ENCODE measurements at places on chromosomes 7 and 10.

DNA sequence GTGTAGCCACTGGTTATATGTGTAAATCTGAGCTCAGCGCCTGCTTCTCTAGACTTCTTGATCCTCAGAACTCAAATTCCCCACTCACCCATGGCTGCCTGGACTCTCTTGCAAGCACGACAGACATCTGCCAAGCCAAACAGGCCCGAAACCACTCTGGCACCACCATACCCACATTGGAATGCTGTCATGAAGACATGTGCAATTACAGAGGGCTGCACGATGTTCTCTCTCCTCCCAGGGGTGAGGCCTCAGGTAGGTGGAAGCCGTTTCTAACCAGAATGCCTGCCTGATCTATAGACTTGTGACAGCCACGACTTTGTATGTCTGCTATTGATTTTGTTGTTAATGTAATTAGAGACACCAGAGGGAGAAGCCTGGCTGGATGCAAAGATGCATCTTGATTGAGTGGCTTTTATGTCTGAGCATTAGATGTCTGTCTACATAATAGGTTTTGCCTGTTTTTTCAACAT lies 4.0 kb downstream of the BAMBI start:
- no peak for DNase-seq

GRCh38 chr7:12062062-12062461 lies 149.0 kb upstream of the TMEM106B start:
- DNase-seq, result no peak

DNA sequence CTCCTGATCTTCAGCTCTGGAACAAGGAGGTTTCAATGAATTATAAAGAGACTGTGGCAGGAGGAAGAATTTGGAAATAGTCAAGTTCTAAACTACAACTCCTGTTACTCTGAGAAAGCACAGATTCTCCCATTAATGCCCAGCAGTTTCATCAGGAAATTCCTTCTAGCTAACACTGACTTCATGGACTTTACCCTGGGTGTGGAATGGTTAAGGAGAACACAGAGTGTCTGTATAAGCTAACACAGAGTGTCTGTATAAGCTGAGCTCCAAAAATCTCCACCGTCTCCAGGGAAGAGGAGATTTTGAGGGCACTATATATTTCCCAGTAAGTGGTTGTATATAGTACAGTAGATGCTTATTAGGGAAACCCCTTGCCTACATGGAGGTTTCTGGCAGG lies 675.5 kb downstream of the XPNPEP1 start:
- no peak for DNase-seq

DNA sequence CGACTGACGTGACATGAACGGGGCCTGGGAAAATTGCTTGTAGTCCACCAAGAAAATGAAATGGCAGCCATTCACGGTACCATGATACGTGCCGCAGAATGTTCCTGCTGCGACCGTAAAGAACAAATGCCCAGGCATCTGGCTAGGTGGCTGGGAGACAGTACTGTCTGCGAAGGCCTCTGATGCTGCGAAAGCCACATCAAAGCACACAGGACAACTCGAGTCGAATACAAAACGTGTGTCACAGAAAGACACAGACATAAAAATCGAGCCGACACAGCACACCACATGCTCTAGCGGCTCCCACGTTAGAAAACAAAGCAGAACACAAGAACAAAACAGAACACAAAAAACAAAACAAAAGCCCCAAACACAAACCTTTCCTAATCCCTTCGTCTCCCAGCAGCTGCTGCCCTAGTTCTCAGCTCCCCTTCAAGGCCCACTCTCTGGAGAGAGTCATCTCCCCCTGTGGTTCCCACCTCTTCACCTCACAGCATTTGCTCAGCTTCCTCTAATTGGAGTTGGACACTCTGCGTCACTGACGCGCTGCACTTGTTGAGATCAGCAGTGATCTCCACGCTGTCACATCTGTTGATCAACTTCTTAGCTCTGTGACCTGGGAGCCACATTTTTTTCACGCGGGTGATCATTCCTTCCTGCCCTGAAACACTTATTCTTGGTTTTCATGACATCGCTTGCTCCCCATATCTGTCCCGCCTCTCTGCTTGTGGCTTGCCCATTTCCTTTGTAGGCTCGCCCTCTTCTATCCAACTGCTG lies 112.2 kb downstream of the CLEC2L start:
- peak; percentile 36 for DNase-seq

DNA sequence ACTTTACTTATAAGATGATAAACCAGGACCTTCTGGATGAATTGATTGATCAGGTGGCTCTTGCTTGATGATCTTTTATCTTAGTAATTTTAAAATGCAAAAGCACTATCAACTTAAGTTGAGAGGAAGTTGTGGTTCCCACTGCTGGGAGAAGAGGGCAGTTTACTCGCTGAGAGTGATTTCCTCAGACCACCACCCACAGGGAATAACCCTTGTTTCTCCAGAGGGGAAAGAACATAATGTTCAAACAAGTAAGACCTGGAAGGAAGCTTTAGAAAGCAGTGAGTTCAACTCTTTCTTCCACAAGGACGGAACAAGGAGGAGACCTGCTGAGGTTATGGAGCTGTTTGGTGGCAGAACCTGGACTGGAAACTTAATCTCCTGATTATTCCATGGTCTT lies 138.7 kb downstream of the FAM204A start:
- no peak for DNase-seq

- no peak for DNase-seq
These were observed 473.7 kb downstream of the ARL4A start for GRCh38 chr7:13161125-13161524.

GRCh38 chr7:80147543-80148391 lies 13.1 kb downstream of the GNAI1 start:
- no peak for DNase-seq

DNA sequence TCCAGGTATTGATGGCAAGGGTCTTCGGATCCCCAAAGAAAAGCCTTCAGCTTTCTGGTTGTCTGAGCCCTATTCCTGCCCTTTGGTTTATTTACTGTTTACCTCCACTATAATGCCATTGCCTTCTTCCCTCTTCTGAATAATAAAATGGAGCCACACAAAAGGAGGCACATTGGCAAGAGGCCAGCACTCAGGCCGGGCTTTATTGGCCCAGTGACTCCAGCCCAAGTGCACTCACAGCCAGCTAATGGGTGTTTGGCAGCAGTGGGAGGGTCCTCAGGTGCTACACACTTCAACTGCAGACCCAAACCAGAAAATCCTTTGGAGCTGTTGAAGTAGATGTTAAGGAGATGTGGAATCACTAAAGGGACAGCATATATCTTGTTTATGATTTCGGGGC lies 336.0 kb downstream of the PLXNA4 start:
- no peak for DNase-seq

DNA sequence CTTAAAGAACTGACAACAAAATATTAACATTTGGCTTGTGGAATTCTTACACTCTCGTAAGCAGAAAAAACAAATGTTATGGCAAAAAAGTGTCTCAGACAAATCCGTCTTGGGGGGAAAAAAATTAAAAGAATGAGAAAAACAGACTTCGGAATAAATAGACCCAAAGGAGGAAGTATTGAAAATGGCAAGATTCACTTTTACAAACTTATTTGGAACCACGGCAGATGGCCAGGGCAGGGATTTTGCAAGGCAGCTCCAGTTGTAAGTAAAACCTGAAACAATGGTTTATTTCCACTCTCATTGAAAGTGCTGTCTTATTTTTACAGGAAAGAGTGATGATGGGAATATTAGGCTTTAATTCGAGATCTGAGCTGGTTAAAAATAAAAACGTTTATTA lies 1.5 kb upstream of the ZNF438 start:
- DNase-seq, result no peak

DNA sequence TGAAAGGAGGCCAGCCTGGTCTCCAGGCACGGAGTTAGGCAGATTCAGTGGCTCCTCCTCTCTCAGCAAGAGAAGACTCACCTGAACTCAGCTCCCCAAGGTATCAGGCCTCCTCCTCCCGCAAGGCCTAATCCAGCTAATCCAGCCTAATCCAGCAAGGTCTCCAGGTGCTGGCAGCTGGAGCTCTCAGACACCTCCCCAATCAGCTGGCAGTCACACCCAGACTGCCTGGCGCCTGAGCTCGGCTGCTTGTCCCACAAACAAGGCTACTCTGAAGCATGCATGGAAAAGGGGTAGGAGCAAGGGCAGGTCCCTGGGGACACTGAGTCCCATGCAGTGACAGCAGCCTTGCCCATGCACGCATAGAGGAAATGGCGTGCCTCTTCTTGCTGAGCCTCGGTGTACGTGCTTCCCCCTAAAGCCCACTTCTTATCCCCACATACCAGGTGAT lies 3.3 kb upstream of the OPN4 start:
- DNase-seq, result no peak
